ENCODE measurements at places on chromosomes 7 and 10. TPM values are rescaled to one million over a fixed set of nuclear protein-coding genes. Genes with fewer than 3 reads are reported as not detected.

The EPHB6 gene
- polyA plus RNA-seq: 0.22 TPM

GRCh38 chr10:16965740-16966447, 148.7 kb upstream of the RSU1 start:
- DNase-seq: peak; percentile 64

- DNase-seq: no peak
Observed at GRCh38 chr10:37222046-37222445, 96.6 kb downstream of the ANKRD30A start.

GRCh38 chr7:141568227-141568626, 17.0 kb downstream of the AGK start:
- no peak for DNase-seq
